ENCODE measurements at places on chromosomes 3 and 15. TPM values are rescaled to one million over a fixed set of nuclear protein-coding genes. Genes with fewer than 3 reads are reported as not detected.

- DNase-seq = no peak
- H3K4me1 ChIP-seq = no peaks in the 10 kb centered on the region
- no peak overlapping the region for H3K27ac ChIP-seq
- no peaks in the 10 kb centered on the region for H3K36me3 ChIP-seq
- H3K27me3 ChIP-seq = no peaks in the 10 kb centered on the region
Measured at GRCh38 chr3:54830658-54831057, 97.2 kb downstream of the LRTM1 start.

- no peak overlapping the region for H3K4me3 ChIP-seq
- H3K27me3 ChIP-seq = peaks cover 9% of the 10 kb centered on the region
- no peaks in the 10 kb centered on the region for H3K36me3 ChIP-seq
- H3K4me1 ChIP-seq = no peaks in the 10 kb centered on the region
- DNase-seq = no peak
Measured at GRCh38 chr3:123869165-123869564, 15.0 kb downstream of the MYLK start.

DNA sequence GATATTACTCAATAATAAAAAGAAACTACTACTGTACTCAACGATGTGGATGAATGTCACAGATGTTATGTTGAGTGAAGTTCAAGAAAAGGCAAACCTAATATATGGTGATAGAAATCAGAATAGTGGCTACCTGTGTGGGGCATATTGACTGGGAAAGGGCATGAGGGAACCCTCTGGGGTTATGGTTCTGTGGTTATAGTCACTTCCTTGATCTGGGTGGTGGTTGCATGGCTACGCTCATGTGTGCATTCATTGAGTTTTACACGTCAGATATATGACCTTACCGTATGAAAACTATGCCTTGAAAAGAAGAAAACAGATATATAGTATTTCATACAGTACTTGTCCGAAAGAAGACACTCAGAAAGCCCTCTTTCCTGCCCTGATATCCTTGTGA lies 331.0 kb upstream of the LRRFIP2 start:
- no peak for DNase-seq
- no peaks in the 10 kb centered on the region for H3K36me3 ChIP-seq
- H3K27ac ChIP-seq = no peak overlapping the region
- H3K4me3 ChIP-seq = no peak overlapping the region

- H3K4me1 ChIP-seq = no peaks in the 10 kb centered on the region
- no peaks in the 10 kb centered on the region for H3K36me3 ChIP-seq
- peaks cover 2% of the 10 kb centered on the region for H3K27me3 ChIP-seq
- no peak for DNase-seq
Measured at GRCh38 chr3:65992106-65992505, 46.6 kb downstream of the MAGI1 start.

DNA sequence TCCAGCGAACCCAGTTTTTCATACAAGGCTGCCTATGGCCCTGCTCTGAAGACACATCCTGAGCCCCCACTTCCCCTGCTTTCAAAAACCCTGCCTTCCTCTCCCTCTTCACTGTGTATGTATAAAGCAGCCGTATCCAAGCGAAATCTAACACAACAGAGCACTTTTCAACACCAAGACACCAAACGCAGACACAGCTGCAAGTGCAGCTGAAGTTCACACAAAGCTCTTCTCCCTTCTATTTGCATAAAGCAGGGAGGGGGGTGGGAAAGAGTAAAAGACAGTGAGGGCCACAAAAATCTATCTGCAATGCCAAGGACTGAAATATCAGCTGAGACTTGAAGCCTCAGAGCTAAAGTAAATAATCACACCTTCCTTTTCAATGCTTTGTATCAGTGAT lies 35.1 kb upstream of the CSPG5 start:
- H3K27ac ChIP-seq = no peak overlapping the region
- H3K36me3 ChIP-seq = peaks cover 27% of the 10 kb centered on the region
- no peaks in the 10 kb centered on the region for H3K27me3 ChIP-seq
- peaks cover 5% of the 10 kb centered on the region for H3K4me1 ChIP-seq
- no peak for DNase-seq

GRCh38 chr3:99474776-99475175 lies 163.6 kb upstream of the COL8A1 start:
- H3K27ac ChIP-seq = no peak overlapping the region
- no peak for DNase-seq
- H3K4me3 ChIP-seq = no peak overlapping the region
- H3K27me3 ChIP-seq = no peaks in the 10 kb centered on the region
- H3K4me1 ChIP-seq = no peaks in the 10 kb centered on the region
- no peaks in the 10 kb centered on the region for H3K36me3 ChIP-seq

DNA sequence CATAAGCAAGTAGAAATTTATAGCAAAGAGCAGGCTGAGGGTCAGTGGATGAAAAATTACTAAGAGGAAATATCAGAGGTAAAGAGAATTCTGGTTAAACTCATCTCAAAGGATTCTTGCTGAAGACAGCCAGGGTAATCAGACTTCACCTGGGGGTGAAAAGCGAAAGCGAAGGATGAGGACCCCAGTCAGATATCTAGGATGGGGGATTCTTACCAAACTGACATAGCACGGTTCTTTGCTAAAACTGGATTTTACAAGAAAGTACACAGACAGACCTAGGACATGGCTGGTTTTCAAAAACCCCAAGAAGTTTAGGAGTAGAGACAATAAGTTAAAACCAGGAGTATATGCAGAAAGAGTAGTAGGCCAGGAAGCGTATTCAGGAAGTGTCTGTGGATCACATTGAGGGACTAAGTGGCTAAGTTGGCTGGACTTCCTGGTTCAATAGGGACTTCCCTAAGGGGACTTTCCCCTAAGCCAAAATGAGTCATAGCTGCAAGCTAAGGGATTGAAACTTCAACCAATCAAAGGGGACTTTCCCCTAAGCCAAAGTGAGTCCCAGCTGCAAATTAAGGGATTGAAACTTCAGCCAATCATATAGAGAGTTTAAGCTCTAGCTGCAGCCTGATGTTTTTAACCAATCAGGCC lies 2.4 kb upstream of the CFAP91 start:
- peak; percentile 52 for DNase-seq
- peaks cover 15% of the 10 kb centered on the region for H3K27me3 ChIP-seq
- peak overlapping the region; percentile 64 for H3K4me3 ChIP-seq
- H3K36me3 ChIP-seq = peaks cover 7% of the 10 kb centered on the region
- peak overlapping the region; percentile 87 for H3K27ac ChIP-seq

GRCh38 chr3:127762077-127762786 lies 60.1 kb downstream of the MGLL start:
- peaks cover 7% of the 10 kb centered on the region for H3K27me3 ChIP-seq
- no peak overlapping the region for H3K4me3 ChIP-seq
- no peak overlapping the region for H3K27ac ChIP-seq
- peaks cover 4% of the 10 kb centered on the region for H3K4me1 ChIP-seq

- H3K4me1 ChIP-seq = peaks cover 5% of the 10 kb centered on the region
- H3K27me3 ChIP-seq = peaks cover 30% of the 10 kb centered on the region
- no peak for DNase-seq
- H3K36me3 ChIP-seq = no peaks in the 10 kb centered on the region
- no peak overlapping the region for H3K4me3 ChIP-seq
- H3K27ac ChIP-seq = no peak overlapping the region
Measured at GRCh38 chr3:109081746-109082510, 36.0 kb downstream of the MORC1 start.

GRCh38 chr3:127307916-127308315 lies 20.1 kb upstream of the PRR20G start:
- no peaks in the 10 kb centered on the region for H3K36me3 ChIP-seq
- H3K4me1 ChIP-seq = no peaks in the 10 kb centered on the region
- peaks cover 3% of the 10 kb centered on the region for H3K27me3 ChIP-seq
- H3K4me3 ChIP-seq = no peak overlapping the region
- no peak overlapping the region for H3K27ac ChIP-seq
- DNase-seq = no peak

GRCh38 chr15:77519540-77519939 lies 98.9 kb downstream of the HMG20A start:
- peaks cover 7% of the 10 kb centered on the region for H3K27me3 ChIP-seq
- H3K4me3 ChIP-seq = no peak overlapping the region
- no peaks in the 10 kb centered on the region for H3K36me3 ChIP-seq
- H3K27ac ChIP-seq = no peak overlapping the region

DNA sequence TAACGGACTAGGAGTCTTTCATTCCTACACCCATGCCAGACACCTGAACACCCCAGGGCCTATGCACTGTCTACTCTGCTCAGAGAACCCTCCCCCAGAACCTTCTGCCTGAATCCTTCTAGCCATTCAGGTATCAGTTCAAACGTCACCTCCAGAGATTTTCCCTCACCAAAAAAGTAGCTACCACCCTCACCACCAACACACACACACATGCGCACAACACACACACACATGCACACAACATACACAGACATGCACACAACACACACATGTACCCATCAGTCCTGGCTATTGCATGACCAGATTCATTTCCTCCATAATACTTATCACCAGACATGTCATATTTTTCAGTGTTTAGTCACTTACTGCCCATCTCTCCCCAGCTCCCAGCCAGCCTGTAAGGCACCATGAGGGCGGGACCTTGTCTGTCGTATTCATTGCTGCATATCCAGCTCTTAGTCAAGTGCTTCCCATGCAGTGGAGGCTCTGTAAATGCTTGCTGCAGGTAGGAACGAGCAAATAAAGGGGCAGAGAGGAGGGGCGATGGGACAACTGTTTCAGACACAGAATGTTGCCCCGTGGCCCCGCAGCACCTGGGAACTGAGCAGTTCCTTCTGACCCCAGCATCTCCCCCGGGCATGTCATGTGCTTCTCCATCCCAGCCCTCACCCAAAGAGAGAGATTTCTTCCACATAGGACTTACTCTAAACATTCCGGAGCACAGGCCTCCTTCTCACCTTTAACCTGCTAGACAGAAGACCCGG lies 29.2 kb downstream of the XXYLT1 start:
- no peak overlapping the region for H3K27ac ChIP-seq
- DNase-seq = no peak
- H3K27me3 ChIP-seq = no peaks in the 10 kb centered on the region
- no peak overlapping the region for H3K4me3 ChIP-seq
- H3K4me1 ChIP-seq = no peaks in the 10 kb centered on the region
- peaks cover 5% of the 10 kb centered on the region for H3K36me3 ChIP-seq

DNA sequence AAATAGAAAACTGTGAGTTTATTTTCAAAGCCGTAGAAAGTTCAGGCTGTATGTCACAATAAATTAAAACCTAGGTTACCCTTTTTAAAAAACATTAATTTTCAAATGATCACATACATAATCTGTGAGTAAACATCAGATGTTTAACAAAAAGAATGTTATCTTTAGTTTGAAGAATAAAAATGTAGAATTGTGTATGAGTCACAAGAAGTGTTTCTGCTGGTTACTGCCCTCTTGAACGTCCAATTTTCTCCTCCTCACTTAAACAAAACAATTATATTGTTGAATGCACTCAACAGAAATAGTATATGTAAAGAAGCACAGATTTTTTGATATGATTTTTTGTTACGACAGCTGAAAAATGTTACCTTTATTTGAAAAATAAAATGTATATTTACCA lies 855.1 kb downstream of the ROBO1 start:
- H3K27me3 ChIP-seq = no peaks in the 10 kb centered on the region
- DNase-seq = no peak
- no peaks in the 10 kb centered on the region for H3K36me3 ChIP-seq
- H3K4me3 ChIP-seq = no peak overlapping the region
- H3K4me1 ChIP-seq = no peaks in the 10 kb centered on the region

MTHFS gene
- total RNA-seq = 32.2 TPM

NPTN gene
- 91.2 TPM for total RNA-seq

PLAAT1 gene
- total RNA-seq = not detected

PLCH1 gene
- total RNA-seq = 0.10 TPM

NEK10 gene
- total RNA-seq = 0.57 TPM

MINDY4B gene
- total RNA-seq = not detected

TRPM7 gene
- 43.6 TPM for total RNA-seq

MOBP gene
- not detected for total RNA-seq

MUSTN1 gene
- total RNA-seq = not detected

Measured in activated T-helper 1 cell treated with anti-CD3 and anti-CD28 coated beads, Interleukin-12 subunit alpha, Interleukin-12 subunit beta, Interleukin-2, Interleukin-4 antibody, amounts not matched to agents 30 ng/mL and 10 ng/mL and 1 ng/mL, durations not matched to agents 14 hours and 24 hours and 36 hours (primary cell).